ENCODE measurements at places on chromosomes 13 and 19.
A peak's percentile ranks its signal among the peaks of the same experiment; 100 is the strongest.

- no peak for DNase-seq
These were observed at the start of gene NTF4 for GRCh38 chr19:49064768-49065611. Gene NTF4 (minus strand): TSS chr19:49064818. CDS start chr19:49061997, 2,821 bp downstream.

DNA sequence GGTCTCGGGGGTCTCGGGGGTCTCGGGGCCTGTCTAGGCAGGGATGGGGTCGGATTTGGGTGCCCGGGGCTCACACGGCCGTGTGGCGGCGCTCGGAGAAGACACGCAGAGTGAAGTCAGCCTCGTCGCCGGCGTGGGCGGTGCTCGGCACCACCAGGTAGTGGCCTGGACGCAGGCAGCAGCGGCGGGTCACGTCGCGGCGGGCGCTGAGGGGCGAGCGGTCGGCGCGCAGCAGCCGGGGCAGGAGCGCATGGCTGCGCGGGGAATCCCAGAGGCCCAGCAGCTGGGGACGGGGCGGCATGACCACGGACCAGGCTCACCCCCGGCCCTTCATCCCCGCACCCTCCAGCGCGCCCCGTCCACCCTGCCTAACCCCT lies 8.2 kb downstream of the CAPN12 start:
- DNase-seq = peak; percentile 70

- DNase-seq = no peak
These were observed 30.3 kb downstream of the SHISA2 start for GRCh38 chr13:26021516-26021915.

DNA sequence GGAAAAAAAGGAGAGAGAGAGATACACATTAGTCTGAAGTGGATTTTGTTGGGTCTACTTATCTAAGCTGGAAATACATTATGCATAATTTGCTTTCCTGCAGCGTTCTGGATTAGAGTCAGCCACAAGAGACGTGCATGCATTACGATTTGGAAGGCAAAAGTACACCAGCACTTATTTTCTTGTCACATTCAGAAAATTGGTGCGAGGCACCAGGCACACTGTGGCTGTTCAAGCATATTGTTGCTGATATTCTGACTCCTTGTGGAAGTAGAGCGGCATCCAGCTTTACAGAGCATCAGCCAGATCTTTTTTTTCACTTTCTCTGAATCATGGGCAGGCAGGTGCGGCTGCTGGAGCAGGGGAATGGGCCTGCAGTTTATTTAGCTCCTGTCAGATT lies 905.6 kb upstream of the SPRY2 start:
- no peak for DNase-seq

DNA sequence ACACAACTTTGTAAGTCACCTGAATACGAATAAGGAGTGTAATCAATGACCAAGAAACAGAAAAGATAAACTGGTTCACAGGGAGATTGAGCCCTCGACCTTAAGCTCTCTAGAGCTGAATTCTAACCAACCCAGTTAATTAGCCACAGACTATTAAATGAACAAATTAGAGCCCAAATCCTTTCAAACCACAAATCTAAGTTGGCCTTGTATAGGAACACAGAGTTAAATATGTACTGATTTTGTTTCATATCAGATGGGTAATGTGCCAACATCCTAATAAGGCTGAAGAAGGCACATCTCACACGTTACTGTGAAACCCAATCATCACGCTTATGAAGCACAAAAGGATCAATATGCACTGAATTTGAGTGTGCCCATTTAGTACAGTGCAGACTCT lies 156.1 kb downstream of the LHFPL6 start:
- no peak for DNase-seq

- no peak for DNase-seq
These were observed 27.8 kb upstream of the OR1M1 start for GRCh38 chr19:9058905-9059667.

- DNase-seq = no peak
These were observed 213.1 kb upstream of the TMTC4 start for GRCh38 chr13:100887729-100888151.

GRCh38 chr13:23470790-23471614 lies 37.5 kb upstream of the SACS start:
- no peak for DNase-seq

- no peak for DNase-seq
These were observed 244.8 kb downstream of the NHLRC3 start for GRCh38 chr13:39283072-39283471.

GRCh38 chr13:97621025-97621424 lies 187.1 kb downstream of the RAP2A start:
- DNase-seq = no peak

DNA sequence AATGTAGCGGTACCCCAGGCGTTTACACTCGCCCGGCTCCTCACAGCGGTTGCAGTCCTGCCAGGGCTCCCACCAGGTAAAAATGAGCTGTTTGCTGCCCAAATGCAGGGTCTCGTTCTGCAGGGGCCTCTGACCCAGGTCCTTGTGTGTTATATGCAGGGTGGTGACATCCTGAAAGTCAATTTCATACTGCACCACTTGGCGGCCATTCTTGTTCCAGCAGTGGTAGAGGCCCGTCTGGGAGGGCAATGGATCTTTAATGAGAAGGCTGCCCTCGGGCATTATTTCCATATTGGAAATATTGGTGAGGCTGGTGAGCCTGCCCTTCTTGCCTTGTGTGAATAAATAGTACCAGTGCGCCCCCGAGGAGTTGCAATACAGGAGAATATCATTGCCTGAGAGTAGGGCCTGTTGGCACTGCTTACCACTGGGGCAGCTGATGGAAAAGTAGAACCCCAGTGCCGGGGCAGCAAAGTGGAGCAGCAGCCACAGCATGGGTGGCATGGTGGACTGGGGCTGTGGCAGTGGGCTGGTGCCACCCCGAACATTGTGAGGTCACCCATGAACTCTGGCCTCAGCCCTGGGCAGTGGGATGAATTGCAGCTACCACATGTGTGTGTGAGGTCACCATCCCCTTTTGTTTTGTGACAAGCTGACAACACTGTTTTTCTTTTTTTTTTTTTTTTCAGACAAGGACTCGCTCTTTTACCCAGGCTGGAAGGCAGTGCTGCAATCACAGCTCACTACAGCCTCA lies at the start of gene FAM187B:
FAM187B (minus strand) TSS at position 563 of the 754 bp plus-strand sequence; CDS start at position 504, 59 bp downstream.
- DNase-seq = no peak
